ENCODE measurements at places on chromosomes 4 and X.
A peak's percentile ranks its signal among the peaks of the same experiment; 100 is the strongest.

DNA sequence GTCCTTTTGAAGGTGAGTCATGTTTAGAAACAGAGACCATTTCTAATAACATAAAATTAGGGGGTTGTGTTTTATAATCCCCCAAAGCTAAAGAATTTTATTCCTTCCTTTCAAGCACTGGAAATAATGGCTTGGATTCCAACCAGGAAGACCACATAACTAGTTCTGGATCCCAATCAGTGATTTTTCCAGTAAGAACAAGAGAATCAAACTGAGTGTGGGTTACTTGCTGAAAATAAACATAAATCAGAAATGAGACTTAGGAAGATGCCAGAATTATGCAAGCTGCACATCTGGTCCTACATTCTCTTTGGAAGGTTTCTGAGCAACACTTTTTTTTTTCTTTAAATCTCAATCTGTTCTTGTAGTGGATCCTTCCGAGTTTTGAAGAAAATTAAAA, 76.3 kb downstream of the SOWAHB start:
- no peak for DNase-seq

- DNase-seq: no peak
These were observed 425.7 kb downstream of the GPAT3 start for GRCh38 chr4:83961575-83961974.

DNA sequence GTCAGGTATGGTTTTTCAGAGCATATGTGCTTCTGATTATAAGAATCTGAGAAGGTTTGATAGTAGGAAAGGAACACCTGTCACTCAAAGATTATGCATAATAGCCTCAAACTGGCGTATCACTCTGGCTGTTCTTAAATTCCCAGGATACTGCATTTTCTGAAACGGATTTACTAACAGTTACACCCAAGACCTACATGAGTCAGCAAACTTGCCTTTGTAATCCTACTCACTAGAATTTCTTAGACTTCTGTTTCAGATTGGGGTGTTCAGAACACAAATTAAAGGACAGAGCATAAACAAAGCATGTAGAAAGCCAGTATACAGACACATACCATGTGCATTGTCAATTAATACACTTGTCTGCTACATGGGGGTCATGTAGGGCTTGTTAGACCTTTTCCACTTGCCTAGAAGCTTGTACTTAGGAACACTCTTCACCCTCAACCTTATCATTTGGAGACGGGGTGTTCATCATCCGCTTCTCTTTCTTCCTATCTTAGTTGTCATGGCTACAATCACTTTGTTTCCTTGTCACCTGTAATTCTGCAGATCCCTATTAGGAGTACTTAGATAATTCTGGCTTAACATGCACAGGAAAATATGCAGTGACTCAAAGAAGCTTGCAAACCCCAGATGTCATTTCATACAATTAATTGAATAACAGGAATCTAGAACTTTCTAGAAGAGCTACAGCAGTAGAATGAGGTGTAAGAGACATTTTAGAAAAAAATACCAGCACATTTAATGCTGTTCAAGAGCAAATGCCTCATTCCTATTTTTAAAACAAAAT, 593.0 kb upstream of the TENM3 start:
- no peak for DNase-seq

DNA sequence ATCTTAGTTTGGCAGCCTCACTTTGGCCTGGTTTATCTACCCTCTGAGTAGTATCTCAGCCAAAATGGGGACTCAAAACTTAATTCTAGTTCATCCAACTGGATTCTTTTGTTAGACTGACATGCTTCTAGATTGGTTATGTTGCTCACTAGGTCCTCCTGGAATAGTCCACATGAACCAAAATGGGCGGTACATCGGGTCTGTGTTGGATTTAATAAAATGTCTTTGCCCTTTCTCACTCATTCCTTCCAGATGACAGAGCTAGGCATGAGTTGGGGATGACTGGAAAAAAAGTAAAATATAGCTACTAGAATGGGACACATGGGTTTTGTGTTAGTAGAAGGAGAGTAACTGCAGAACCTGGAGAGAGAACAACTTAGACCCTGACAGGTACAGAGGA, 247.9 kb downstream of the CCSER1 start:
- no peak for DNase-seq

DNA sequence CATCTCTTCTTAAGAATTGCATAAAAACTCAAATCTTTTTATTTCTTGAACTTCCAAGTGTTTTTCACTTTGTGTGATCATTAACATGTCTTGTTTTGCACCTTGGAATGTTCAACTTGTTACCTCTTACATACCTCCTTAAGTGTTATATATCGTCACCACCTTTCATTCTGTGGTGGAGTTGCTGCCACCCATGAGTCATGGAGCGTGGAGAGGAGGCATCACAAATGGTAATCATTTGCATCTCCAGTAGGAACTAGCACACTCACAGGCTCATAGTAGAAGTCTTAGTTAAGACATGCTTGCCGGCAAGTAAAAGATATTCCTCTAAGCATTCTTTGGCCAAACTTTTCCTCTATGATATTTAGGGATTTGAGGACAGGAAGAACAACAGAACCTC, 67.0 kb upstream of the VCX start:
- DNase-seq: no peak

DNA sequence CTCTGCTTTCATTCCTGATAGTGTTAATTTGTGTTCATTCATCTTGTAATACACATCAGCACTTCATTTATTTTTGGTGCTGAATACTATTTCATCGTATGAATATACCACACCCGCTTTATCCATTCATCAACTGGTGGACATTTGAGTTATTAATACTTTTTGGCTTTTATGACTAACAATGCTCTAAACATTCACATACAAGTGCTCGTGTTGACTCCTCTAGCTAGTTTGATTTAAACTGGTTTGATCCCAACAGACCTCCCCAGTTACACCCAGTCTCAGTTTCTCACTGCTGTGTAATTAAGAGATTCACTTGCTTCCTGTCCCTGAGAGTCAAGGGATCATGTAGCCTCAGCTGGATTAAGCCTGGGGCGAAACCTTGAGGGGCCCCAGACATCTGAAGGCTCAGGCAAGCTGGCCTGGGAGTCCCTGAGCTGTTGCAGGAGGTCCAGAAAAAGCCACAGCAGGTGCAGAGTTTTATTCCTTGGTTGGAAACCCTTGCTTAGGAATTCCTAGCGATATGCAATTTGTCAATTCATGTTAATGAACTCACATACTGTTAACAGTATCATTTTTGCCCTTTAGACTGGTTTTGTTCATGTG, 52.8 kb upstream of the CLDN24 start:
- DNase-seq: no peak

DNA sequence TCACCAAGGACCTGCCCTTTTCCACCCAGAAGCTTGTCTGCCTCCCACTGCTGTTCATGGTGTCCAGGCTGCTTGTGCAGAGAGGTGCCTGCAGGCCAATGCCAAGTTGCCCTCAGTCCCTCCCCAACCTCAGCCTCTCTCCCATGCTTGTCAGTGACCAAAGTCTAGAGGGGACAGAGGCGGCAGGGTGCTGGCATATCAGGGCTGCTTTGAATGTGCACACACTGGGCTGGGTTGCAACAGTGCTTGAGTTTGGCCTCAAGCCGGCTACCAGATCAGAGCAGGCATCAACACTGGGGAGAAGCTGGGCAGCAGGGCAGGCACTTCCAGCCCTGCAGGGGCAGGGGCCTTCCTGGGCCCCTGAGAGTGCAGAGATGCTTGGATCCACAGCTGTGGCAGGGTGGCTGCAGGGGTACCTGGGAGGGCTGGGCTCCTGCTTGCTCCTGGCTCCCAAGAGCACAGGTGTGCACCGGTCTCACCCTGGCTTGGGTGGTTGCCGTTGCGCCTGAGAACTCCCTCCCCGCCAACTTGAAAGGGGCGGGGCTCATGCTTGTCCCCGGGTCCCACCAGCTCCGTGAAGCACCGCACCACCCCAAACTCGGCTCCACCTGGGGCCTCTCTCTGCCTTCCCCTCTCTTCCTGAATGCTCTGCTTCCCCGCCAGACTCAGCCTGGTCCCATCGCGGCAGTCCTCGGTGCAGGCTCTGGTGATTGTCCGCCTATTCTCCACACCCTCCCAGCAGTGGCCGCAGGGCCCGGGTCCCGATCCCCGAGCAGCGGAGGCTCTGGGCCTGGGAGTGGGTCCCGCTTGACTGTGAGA, 1681.9 kb upstream of the ADGRL3 start:
- DNase-seq: no peak

DNA sequence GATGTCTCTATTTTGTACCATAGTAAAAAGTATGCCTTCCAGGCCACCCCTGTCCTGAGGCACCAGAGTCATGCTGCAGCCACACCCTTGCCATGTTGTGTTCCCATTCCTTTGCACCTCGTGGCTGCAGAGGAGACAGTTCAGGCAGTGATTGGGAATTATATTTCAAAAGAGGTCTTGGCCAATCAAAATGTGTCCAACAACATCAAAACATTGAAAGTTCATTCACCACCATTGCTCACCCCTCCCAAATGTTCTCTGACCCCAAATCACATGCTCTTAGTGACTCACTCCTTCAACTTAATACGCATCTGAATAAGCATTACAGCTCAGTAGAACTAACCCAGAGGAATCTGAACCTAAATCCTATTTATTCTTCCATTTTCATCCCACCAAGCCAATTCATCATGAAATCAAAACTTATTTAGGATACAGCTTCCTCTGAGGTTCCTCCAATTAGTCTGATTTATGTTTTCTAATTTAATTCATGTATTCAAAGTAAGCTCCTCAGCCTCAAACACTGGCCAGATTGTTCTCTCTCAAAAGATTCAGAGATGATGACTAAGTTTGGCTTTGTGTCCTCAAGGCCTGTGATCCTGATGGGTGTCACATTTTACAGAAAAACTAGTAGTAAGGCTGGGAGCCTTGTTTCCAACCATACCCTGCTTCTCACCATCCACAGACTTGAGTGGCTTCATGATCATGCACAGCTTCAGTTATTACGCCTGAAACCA, 323.2 kb upstream of the INTU start:
- DNase-seq: no peak

DNA sequence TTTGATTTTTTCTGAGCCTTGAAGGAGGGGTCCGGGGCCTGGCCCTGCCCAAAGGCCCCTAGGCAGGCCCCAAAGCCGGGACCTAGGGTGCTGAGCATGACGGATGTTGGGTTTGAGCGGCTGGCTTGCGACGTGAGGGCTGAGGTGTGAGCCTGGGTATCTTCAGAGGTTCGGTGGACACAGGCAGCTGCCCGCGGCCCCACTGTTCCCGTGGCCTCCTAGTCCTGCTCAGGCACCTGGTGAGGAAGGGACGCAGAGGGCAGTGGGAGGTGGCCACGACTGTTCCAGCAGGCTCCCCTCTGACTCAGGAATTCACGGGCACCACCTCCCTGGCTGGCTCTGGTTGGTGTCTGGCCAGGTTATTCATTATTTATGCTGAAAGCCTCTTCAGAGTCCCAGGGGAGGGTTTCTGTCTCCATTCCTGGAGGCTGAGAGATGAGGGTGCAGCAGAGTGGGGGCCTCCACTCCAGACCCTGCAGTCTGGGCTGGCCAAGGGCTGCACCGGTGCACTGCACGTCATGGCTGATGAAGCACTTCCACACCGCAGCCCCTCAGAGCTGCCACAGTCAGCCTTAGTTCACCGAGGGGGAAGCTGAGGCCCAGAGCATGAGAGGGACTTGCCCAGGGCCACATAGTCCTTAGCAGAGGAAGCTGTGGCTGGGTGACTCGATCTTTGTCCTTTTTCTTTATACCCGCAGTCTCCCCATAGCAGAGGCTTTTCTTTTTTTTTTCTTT, 2.2 kb downstream of the MSANTD1 start:
- no peak for DNase-seq

GRCh38 chrX:20711366-20711765, 444.7 kb upstream of the RPS6KA3 start:
- DNase-seq: no peak

DNA sequence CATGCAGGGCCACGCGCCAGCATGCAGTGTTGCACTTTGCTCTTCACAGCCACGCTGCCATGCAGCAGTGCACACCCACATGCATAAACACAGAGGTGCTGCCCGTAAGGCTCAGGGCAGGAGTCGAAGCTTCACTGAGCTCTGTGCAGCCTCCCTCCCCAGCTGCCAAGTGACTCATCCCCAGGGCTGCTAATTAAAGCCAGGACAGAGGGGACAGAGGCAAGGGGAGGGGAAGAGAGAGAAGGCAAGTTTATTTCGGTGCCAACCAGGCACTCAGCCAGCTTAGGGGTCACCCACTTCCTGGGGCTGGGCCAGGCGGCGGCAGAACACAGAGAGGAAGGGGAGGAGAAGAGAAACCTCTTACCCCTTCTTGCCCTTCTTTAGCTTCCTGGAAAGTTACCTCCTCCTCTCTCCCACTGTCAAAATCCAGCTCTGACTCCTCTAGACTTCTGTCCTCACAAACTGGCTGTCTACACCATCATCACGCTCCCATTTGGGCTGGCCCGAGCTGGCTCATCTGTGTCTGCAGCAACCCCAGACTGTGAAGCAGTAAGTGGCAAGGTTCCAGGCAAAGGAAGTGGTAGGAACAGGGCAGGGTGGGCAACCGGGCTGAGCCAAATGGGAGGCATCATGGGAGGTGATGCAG, 6.2 kb upstream of the IQSEC2 start:
- peak; percentile 10 for DNase-seq

- DNase-seq: no peak
These were observed 13.4 kb upstream of the ZCCHC18 start for GRCh38 chrX:104098919-104099318.

DNA sequence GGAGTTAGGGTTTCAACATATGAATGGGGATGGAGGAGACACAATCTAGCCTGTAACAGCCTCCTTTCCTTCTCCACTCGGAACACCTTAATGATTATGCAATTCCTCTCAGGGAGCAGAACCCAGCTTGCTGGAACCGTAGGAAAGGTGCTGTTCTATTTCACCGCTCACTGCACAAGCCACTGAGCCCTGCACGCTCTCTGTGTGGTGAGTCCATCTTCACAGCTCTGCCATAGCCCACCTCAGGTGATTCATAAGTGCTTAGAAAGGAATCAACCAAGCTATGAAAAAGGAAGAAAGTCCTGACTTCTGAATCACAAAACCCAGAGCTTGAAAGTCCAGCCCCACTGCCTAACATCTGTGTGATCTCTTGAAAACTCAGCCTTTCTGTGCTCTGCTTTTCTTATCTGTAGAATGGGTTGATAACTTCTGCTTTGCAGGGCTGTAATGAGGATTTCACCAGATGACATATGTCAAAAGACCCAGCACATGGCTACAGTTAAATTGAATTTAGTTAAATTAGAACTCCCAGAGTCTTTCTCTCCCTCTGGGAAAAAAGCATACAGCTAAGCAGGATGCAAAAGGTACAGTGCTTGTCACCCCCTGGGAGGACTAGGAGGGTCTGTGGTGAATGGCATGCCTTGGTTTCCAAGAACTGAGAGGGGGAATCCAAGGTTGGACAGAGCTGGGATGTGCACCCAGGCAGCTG, 91.6 kb downstream of the WFS1 start:
- no peak for DNase-seq

DNA sequence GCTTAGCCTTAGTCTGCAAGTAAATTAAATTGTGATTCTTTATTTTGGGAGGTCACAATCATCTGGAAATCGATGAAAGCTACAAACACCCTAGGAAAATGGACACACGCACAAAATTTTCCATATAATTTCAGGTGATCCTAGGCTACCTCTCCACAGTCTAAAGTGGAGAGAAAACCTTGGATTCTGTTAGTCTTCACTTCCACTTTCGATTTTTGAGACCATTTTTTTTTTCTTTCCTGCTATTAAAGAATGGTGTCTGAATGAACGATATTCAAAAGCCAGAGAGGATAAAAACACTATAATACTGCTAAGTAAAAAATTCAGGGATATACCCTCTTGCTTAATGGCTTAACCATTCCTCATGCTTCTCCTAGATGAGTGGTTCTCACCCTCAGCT, 1.7 kb downstream of the FBXL5 start:
- DNase-seq: no peak
